ENCODE measurements at places on chromosomes 7 and 10.

GRCh38 chr7:134613623-134614347 is 32.9 kb upstream of the BPGM start:
- DNase-seq, result peak; percentile 99

DNA sequence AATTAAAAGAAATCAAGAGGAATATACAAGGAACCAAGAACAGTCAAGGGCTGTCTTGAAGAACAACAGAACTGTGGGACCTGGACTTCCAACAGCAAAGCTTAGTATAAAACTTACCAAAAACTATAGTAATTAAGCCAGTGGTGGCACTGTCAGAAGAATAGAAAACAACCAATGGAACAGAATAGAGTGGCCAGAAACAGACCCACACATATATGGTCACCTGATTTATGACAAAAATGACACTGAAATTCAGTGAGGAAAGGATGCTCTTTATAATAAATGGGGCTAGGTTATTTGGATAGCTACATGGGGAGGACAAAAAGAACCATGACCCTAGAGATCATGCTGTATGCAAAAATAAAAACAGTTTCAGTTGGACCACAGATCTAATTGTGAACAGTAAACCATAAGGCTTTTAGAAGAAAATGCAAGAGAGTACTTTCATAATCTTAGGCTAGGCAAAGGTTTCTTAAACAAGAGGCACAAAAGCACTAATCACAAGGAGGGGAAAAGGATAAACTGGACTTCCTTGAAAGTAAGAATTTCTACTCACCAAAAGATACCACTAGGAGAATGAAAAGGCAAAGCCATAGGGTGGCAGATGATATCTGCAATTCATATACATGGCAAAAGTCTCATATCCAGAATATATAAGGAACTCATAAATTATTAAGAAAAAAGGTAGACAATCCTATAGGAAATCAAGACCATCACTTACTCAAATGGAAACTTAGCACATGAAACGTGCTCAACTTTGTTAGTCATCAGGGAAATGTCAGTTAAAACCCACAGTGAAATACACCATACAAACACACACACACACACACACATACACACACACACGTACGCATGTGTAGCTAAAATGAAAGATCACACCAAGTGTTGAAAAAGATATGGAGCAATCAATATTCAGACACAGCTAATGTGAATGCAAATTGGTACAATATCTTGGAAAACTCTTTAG is 20.8 kb downstream of the HYCC1 start:
- DNase-seq, result no peak

DNA sequence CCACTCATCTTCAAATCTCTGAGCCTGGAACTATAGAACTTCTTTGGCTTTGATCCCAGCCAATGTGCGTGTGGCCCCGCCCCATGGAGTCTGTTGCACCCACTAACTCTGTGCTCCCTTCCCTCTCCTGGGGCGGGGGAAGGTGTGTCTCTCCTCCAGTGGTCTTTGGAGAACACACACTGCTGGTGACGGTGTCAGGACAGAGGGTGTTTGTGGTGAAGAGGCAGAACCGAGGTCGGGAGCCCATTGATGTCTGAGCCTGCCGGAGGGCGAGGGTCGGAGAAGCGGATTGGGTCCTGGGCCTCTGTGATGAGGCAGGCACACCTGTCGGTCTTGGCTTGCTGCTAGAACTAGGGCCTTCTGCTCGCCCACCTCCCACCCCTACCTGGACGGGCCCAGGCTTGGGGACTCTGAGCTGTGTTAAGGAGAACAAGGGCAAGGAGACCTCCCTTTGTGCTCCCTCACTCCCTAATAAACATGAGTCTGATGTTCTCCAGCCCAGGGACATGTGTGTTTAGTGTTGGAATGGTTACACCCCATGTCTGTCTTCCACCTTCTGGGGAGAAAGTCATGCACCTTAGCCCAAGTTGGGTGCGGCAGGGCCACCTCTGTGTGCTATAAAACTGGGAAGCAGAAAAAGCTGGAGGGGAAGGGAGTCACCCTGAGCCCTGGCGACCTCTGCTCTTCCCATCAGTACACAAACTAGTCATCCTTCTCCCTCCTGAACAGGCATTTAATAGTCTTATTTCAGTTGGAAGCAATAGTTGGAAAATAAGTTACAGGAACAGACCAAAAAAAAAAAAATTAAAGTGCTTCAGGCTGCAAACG is 4.6 kb downstream of the TRAPPC14 start:
- DNase-seq, result no peak

DNA sequence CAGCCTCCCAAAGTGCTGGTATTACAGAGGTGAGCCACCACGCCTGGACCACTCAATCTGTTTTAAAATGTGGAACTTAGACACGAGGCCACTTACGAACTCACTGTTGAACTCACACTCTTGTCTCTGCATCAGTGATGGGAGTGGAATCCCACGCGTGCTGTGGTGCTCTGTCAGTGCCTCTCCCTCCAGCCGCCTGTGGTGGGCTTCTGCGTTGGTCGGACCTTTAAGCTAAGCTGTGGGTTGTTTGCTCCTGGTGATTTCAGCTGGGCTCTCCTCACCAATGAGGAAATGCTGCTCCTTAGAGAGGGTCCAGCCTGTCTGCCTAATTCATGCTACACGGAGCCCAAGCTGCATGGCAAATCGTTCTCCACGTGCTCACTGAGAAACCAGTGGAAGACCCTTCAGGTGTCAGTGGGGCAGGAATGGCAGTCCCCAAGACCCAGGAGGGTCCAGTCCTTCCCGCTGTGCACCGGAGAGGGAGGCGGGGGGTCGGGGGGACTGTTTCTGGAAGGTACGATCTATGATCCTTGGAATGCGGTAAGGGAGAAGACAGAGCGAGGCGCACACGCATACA is 17.9 kb upstream of the PRKAR1B start:
- DNase-seq, result no peak

- no peak for DNase-seq
Measured at GRCh38 chr10:120689777-120690529, 161.2 kb upstream of the WDR11 start.

DNA sequence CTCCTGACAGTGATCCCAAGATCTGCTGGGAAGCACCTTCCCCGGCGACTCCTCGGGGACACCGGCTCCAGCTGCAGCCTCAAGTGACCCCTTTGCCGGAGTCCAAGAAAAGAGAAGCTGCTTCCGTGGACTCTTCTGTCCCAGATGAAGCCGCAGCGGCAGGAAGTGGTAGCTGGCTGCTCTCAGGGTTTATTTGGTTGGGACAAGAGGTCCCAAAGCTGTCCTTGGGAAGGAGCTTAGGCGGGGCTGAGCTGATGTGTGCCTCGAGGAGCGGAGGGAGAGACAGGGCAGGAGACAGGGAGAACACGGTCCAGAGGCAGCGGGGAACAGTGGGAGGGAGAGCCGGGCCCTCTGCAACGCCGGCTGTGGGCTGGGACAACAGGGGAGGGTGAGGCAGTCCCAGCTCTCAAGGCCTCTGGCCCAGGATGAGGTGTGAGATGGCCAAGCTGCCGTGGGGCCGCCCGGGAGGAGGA is 13.1 kb upstream of the FAM20C start:
- DNase-seq, result no peak

DNA sequence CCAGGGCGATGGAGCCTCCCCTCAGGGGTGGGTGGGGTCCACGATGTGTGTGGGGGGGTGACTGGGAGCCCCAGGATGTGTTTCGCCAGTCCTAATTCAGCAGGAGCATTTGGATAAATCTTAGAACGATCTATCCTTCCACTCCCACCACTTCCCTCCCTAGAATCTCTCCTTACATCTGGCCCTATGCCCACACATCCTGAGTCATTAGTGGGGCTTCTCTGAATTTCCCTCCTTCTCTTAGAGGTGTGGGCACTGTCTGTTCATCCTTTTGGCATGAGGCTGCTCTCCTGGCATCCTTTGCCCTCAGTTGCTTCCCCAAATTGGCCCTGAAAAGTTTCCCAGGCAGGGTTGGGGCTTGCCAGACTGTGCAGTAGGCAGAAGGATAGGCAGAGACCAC is 1.6 kb downstream of the GHRHR start:
- no peak for DNase-seq

GRCh38 chr7:71479231-71479630 is 347.3 kb downstream of the GALNT17 start:
- DNase-seq, result no peak

DNA sequence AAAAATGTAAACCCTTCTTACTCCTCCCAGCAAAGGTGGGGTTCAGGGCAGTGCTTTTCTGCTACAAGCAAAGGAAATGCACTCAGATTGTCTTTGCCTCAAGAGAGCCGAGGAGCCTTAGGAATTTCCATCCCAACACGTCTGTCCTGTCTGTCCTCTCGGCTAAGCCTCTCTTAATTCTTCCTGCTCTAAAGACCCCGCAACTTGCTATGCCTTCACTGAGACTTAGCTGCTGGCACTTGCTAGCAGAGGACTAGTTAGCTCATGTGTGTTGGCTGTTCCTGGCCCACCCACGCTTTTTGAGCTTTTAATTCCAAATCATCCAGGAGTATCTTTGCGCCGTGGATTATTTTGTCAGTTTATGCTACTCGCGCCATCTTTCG is 481 bp upstream of the NPM3 start:
- no peak for DNase-seq

DNA sequence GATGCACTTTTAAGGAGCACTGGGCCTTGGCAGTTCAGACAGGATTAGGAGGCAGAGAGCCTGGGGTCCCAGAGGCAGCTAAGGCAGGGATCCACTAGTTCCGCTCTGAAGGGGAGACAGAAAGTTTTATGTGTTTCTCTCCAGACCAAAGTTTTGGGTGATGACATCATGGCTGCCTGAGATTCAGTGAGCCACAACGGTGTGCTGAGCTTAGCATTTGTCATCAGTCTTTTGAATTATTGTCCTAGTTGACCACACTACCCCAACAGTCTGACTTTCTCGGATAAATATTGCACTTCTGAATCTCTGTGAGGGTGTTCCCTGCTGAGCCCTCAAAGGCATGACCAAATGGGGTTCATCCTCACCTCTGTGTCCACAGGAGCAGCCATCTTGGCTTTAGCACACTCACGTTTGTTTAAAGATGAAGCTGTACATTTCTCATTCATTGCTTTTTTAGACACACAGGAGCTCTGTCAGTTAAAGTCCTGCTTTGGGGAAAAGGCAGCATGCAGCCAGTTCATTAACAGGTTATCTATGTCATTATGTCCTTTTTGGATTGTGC is 297.7 kb upstream of the LRGUK start:
- DNase-seq, result peak; percentile 52

DNA sequence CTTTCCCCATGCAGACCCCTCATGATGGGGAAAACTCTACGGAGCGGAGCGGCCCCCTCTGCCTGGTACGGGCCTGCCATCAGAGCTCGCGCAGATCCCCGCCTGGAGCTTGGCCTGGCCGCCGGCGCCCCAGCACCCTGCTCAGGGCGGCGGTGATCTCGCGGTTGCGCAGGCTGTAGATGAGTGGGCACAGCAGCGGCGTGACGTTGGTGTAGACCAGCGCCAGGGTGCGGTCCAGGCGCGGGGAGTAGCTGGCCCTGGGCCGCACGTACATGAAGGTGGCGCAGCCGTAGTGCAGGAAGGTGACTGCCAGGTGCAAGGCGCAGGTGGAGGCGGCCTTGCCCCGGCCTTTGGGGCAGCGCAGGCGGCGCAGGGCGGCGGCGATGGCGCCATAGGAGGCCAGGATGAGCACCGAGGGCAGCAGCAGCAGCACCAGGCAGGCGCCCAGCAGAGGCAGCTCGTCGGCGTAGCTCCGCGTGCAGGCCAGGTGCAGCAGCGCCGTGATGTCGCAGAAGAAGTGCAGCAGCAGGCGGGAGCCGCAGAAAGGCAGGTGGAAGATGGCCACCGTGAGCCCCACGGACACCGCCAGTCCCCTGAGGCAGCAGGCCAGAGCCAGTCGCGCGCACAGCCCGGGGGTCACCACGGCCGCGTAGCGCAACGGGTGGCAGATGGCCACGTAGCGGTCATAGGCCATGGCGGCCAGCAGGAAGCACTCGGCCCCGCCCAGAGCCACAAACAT is 33.4 kb downstream of the TAS2R41 start:
- no peak for DNase-seq

All from astrocyte of the spinal cord (primary cell).